ENCODE measurements at places on chromosomes 11 and 22.

GRCh38 chr11:92810423-92811064, 158.9 kb upstream of the MTNR1B start:
- DNase-seq = no peak

DNA sequence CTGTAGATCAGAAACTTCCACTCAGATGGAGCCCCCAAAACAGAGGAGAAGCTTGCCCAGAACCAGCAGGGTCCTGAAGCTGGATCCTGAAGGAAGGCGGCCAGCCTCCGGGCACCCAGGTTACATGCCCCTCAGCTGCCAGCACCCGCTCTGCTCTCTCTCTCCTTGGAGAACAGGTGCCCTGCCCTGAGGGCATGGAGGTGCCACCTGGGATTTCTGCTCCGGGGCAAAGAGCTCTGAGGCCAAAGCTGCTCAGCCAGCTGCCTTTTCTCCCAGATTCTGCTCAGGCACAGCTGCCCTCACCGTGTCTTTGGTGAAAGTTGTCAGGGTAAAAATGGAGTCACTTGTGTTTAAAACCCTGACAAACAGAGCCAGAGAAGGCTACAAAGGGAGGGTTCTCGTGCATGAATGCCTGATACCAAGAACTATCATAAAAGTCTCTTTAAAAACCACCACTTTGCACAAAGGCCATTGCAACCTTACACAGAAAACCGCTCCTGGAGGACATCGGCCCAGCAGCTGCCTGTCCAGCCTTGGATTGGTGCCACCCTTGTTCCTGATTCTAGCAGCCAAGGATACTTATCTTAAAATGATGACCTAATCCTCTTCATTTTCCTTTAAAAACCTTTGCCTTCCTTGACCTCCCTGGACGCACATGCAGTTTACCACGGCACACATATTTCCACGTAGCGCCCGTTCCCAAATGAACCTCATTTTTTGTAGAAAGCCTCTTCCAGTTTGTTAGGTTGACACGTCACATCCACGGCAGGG, 140.0 kb downstream of the CACNA1I start:
- DNase-seq = no peak

- no peak for DNase-seq
Observed at GRCh38 chr11:69836401-69836800, 17.2 kb upstream of the FGF3 start.

GRCh38 chr11:25939691-25940090, 392.2 kb upstream of the ANO3 start:
- DNase-seq = no peak

GRCh38 chr11:78216021-78216420, 27.3 kb downstream of the USP35 start:
- DNase-seq = no peak

GRCh38 chr22:27348634-27349033, 452.9 kb downstream of the MN1 start:
- DNase-seq = no peak

- DNase-seq = no peak
Observed at GRCh38 chr11:31921081-31921480, 110.0 kb upstream of the PAX6 start.

GRCh38 chr22:50057278-50058060, 629 bp downstream of the TTLL8 start:
- no peak for DNase-seq

DNA sequence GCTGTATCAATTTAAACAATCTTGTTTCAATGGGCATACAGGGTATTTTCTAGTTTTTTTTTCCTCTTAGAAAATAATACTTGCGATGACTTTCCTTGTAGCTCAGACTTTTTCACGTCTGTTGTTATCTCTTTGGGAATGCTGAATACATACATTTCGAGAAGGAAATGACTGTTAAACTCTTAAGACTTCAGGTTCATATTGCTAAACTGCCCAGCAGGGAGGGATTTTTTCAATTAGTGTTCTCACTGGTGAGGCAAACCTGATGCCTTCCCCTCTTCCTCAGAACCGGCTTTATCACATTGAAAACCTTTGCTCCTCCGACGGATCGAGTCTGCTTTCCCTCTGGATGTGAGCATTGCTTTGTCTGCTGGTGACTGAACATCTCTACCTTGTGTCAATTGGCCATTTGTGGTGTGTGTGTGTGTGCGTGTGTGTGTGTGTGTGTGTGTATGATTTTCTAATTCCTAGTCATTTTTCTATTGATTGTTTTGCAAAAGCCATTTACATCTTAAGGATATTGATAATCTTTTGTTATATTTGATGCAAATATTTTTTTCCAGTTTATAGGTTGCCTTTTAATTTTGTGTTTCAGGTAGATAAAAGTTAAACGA, 6.6 kb downstream of the NEAT1 start:
- no peak for DNase-seq

DNA sequence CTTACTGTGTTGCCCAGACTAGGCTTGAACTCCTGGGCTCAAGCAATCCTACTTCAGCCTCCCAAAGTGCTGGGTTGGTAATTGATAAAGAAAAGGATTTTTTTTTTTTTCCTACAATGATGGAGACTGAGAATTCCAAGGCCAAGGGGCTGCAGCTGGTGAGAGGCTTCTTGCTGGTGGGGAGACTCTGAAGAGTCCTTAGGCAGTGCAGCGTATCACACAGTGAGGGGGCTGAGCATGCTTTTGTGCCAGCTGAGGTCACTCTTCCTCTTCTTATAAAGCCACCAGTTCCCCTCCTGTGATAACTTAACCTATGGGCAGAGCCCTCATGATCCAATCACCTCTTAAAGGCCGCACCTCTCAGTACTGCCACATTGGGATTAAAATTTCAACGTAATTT, 28.2 kb upstream of the CCDC81 start:
- DNase-seq = no peak

DNA sequence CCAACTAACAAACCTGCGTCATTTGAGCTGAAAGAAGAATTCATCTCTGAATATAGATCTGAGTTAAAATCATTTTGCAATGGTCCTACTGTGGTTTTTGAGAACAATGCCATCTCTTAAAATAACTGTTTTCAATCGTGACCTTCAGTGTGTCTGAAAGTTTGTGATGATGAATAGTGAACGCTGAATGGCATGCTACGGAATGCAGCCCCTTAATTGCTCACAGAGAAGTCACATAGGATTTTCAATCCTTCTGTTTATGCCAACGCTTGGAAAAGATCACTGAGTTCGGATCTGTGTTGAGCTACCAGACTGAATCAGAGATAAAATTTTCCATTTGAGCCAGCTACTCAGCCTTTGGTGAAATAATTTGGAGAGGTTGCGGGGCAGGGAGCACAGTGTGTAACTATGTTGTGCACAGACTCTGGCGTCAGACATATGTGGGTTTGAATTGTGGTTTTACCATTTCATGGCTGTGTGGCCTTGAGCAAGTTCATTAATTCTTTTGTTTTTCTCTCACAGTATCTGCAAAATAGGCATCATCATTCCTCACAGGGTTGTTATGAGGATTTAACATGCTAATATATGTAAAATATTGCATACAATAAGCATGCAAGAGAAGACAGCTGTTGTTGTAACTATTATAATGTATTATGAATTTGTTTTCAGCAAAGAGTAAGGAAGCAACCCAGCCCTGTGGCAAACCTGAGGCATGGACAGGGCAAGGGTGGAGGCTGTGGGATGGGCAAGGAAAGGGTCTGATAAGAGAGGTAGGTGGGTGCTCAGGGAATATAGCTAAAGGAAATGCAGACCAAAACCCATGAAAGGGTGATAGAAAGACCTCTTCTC, 679.9 kb downstream of the KCNA4 start:
- DNase-seq = no peak

GRCh38 chr11:106061954-106062949, 14.9 kb downstream of the KBTBD3 start:
- no peak for DNase-seq

DNA sequence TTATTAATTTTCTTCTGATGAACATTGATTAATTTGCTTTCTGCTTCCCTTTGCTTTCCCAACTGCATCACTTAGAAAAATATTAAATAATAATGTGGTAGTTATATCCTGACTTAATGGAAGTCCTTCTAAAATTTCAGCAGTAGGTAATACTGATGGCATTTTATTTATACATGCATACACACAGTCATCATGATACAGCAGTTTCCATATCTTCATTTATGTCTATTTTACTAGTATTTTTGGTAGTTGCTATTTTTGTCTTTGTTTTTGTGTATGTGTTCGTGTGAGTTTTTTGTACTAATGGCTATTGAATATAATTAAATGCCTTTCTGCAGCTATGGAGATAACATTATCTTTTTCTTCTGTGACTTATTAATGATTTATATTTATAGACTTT, 484.7 kb upstream of the CNTN5 start:
- no peak for DNase-seq

- no peak for DNase-seq
Observed at GRCh38 chr11:118012083-118012669, 26.0 kb downstream of the IL10RA start.

DNA sequence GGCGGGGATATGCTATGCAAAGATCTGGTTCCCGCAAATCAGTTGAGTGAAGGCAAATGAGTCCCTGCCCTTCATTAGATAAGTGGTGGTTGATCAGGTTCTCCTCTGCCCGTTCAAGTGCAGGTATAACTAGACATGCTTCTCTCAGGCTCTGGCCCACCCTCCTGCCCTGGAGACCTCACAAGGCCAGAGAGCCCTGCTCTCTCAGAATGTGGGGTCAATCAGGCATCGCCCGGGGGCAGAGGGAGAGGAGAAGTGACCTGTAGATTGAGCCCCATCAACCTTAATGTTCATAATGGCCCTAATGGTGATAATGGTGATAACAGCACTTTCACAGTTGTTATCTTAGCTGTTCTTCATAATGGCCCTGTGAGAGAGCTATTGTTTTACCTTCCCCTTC, 224.3 kb downstream of the DSCAML1 start:
- no peak for DNase-seq

DNA sequence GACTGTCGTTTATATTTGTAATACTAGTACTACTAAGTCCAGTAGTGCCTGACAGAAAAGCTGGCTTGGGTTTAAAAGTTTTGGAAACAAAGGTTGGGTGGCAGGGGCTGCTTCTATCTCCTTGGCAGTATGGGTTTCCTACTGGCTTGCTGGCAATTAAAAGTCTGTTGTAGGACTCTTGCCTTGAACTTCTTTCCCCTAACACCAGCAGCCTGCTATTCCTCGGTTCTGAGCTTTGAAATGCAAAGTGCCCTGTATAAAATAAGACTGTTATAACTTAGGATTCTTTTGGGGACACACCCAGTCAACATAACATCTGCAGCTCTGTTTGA, 1.3 kb downstream of the RNF169 start:
- DNase-seq = no peak

DNA sequence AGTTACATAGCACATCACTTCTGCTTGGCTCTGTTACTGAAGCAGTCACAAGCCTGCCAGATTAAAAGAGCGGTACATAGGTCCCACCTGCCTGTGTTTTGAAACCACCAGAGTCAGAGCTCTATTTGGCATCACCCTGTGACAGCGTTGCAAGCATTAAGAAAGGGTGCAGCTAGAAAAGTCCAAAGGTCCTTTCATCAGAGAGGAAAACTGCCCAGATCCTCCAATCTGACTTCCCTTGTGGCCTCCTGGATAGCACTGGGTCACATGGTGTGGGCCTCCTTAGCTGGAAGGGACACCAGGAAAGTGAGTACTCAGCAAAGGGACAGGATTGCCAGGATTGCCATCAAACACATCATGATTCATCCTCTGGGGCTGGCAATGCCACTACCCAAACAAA, 22.9 kb downstream of the STX3 start:
- no peak for DNase-seq

- DNase-seq = peak; percentile 28
Observed at GRCh38 chr11:32830413-32830738, 649 bp downstream of the PRRG4 start.

DNA sequence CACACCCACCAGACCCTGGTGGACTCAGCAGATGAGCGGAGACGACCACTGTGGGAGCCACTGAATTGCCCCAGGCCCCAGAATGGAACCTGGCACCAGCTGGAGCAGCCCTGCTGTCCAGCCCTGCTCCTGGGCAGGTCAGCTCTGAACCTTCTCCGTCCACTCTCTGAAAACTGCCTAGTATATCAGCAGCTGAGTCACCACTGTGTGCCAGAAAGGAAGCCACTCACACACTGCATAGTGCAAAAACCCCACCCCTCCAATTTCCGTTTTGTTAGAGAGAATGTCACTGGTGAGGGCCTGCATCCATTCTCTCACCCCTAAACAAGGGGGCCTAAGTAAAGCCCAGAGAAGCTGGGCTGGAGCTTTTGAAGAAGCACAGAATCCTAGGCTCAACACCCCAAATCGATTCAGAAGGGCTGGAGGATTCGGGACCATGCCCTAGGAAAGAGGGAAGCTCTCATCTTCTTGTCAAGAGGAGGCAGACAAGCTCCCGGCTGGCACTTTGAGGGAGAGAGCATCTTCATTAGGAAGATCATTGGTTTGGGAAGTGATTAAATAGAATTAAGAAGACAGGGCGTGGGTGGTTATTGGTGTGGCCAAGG, 44.5 kb downstream of the GALNT18 start:
- DNase-seq = no peak

- DNase-seq = no peak
Observed at GRCh38 chr11:6941970-6942369, 15.7 kb downstream of the ZNF215 start.

DNA sequence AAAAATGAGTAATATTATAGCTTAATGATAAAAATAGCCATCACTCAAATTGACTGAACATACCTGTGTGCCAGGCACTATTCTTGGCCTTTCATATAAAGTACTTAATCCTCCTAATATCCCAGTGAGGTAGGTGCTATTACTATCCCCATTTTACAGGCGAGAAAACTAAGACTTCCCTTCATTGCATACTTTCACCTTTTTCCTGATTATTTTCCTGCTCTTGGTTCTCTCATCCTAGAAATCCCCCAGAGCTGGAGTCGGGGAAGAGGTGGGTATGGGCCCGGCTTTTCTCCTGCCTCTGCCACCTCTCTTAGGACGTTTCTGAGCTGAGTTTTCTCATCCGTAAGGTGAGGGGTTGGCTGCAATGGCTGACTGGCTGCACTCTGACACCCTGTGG, 2.2 kb downstream of the NPTXR start:
- no peak for DNase-seq

- DNase-seq = no peak
Observed at GRCh38 chr11:131235328-131236298, 134.8 kb upstream of the NTM start.

- DNase-seq = no peak
Observed at GRCh38 chr11:28618416-28618815, 510.2 kb downstream of the METTL15 start.

DNA sequence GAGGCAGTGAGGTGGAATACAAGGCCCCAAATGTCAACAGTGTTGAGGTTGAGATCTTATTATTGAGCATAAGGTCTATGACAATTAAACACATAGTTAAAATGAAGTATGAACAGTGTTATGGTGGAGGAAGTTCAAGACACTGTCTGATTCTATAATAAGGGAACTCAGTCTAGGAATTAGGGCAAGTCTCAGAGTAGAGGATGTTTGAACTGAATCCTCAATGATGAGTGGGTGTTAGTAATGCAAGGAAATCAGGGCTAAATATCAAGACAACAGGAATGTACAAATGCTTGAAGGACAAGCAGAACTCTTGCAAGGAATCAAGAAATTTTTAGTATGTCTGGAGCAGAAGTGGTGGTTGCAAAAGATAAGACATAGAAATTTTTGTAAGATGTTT, 53.0 kb downstream of the CWC15 start:
- no peak for DNase-seq

Data from GM19239 (cell line).